ENCODE measurements at places on chromosomes 7 and 10.

DNA sequence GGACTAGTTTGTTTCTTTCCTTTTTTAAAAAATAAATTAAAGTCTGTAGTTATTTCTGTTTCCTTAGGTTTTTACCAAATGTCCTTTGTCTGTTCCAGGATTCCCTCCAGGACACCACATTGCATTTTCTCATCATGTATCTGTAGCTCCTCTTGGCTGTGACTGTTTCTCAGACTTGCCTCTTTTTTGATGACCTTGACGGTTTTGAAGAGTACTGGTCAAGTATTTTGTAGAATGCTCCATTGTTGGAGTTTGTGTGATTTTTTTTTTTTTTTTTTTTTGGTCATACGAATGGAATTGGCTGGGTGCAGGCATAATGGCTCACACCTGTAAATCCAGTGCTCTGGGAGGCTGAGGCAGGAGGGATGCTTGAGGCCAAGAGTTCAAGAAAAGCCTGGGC, 127.1 kb upstream of the BMPER start:
- DNase-seq, result no peak

DNA sequence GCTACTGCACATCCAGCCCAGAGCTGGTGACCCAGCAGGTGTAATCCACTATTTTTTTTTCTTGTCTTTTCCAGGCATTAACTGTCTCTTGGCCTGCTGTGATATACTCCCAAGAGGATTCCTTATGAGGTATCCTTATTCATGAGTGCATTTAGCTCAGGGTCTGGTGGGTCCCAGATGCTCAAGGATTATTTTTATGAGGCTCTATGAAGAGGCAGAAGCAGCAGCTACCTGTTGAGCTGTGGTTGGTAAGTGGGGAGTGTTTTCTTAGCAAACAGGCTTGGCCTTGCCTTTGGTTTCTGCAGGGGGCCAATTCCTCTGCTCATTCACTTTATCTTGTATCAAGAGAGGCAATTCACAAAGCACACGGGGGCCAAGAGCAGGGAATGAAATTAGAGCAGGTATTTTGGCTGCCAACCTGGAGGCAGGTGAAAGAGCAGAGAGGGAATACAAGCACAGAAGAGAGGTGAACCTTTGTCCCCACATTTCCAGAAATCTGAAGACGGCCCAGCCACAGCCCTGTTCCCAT, 221.6 kb downstream of the TMEM178B start:
- no peak for DNase-seq

GRCh38 chr10:5590816-5591215, 66.1 kb downstream of the CALML3 start:
- DNase-seq, result no peak

GRCh38 chr7:36486336-36486735, 96.7 kb downstream of the ANLN start:
- no peak for DNase-seq

DNA sequence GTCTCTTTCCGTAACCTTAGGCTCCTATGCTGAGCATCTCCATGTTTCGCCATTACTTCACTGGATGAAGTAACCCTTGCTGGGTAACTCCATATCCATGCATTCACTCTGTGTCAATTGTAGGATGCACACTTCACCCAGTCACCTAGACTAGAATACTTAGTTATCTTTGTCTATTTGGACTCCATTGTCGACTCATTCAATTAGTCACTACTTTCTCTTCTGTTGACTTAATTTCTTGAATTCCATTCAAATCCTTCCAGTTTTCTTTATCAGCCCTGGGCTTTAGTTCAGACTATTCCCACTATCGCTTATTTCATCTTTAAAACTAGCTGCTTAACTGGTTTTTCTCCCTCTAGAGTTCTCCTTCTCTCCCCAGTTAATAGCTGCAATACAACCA, 111.3 kb upstream of the TNS3 start:
- DNase-seq, result no peak

DNA sequence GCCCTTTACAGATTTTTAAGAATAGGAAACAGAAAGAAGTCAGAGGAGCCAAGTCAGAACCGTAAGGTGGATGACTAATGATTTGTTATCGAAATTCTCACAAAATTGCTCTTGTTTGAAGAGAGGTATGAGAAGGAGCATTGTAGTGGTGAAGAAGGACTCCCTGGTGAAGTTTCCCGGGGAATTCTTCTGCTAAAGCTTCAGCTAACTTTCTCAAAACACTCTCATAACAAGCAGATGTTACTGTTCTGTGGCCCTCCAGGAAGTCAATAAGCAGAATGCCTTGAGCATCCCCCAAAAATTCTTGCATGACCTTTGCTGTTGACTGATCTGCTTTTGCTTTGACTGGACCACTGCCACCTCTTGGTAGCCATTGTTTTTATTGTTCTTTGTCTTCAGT, 152.9 kb downstream of the HGF start:
- no peak for DNase-seq

GRCh38 chr10:17232276-17232960, 4.4 kb downstream of the VIM start:
- DNase-seq, result no peak

GRCh38 chr7:99033765-99034164, 110.1 kb downstream of the SMURF1 start:
- no peak for DNase-seq

- DNase-seq, result no peak
Observed at GRCh38 chr7:1397491-1398327, 61.6 kb downstream of the MICALL2 start.

- no peak for DNase-seq
Observed at GRCh38 chr7:16747102-16747501, 6.5 kb upstream of the TSPAN13 start.

- no peak for DNase-seq
Observed at GRCh38 chr7:93015779-93016481, 101.8 kb downstream of the SAMD9 start.

DNA sequence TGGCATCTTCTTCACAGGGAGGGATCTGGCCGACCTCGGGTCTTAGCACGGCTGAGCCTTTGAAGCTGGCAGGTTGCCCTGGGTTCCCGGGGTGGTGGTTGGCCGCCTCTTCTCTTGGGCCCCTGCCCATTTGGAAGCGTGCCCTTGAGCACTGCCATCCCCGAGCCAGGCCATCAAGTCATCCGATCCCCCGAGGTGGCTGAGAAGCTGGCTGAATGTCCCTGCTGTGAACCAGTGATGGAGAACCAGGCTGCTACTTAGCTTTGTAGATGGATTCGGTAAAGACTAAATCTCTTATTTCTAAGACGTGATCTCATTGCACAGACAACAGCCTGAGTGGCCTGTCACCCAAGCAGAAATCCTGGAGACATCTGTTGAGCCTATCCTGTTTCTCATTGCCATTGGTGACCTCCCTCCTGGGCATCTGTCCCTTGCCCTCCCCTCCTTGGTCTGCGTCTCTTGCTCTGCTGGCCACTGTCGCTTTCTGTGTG, 74.3 kb downstream of the GRK5 start:
- DNase-seq, result no peak

DNA sequence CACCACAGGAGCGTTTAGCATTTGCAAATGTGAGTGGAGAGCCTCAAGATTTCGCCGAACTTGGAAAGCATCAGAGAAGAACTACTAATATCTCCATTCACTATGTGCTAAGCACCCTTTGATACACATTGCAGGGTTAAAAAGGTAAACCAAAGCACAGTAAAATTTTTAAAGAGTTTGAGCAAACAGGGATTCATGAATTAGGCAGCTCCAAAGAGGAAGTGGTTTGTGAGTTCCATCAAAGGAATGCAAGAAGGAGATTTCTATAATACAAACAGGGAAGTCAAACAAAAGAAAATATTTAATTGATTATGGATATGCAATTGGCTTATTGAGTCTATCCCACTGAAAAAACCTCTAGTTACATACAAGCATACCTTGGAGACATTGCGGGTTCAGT, 81.1 kb upstream of the TMEM72 start:
- DNase-seq, result no peak

DNA sequence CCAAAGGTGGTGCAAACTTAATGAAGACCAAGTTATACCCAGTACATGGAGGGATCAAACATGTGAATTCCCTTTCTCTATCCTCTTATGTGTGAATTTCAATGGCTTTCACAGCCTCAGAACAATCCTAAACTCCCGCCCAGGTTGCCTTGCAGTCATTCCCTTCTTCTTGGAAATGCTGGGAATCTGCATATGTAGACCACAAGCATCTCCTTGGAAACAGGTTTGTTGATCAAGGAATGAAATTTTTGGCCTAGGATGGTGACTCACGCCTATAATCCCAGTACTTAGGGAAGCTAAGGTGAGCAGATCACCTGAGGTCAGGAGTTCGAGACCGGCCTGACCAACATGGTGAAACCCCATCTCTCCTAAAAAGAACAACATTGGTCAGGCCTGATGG, 77.8 kb upstream of the ABI1 start:
- DNase-seq, result no peak

DNA sequence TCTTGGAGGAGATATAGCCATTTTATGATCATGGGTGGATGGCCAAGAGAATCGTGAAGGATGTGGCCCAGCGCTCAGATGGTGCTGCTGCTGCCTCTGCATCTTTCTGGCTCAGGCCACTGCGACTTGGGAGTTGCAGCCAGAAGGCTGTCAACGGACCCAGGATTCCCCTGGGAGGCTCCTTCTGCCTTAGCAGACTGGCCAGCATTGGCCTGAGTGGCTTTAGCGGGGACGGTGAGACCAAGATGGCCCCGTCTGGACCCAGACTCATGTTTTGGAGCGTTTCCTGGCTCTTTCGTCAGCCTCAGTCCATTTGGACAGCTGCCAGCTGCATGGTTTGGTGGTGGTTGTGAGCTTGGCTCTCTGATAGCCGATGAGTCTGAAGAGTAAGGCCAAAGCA, 97.2 kb downstream of the GALNT17 start:
- DNase-seq, result no peak

DNA sequence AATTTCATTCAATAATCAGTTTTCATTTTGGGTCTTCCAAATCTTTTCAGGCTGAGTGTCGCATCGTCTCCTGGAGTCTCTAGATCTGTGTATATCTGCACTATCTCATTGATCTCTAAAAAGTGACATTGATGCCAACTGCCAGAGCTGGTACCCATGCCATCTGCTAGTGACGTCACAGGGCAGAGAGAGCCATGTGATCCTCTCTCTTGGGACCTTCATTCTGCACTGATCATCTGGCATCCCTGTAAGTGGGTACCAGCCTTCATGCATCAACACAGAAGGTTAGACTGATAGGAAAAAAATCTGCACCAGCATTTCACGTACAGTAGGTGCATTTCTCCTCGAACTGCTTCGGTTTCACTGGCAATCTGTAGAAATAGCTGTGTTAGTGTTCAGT, at the start of gene NEUROD6:
NEUROD6 (minus strand) TSS at position 124 of the 400 bp plus-strand sequence. CDS start 1,458 bp downstream, outside the sequence.
- DNase-seq, result no peak

GRCh38 chr10:87593702-87594101, 66.0 kb upstream of the PAPSS2 start:
- DNase-seq, result no peak

DNA sequence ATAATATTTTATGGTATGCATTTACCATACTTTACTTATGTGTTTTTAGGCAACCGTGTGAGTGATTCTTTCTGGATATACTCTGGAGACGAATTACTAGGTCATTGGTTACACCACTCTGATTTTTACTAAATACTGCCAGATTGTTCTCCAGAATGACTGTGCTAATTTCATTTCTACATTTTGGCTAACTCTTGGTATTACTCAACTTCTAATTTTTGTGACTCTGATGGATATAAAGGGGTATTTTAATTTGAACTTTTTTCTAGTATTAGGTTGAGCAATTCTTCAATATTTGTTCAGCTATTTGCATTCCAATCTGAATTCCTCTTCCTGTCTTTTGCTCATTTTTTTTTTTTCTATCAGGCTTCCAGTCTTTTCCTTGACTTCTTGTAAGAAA, 223.6 kb downstream of the MDFIC start:
- no peak for DNase-seq

GRCh38 chr10:84294766-84295447, 33.5 kb upstream of the CCSER2 start:
- no peak for DNase-seq

- DNase-seq, result no peak
Observed at GRCh38 chr7:88205179-88205578, 14.7 kb downstream of the SRI start.

DNA sequence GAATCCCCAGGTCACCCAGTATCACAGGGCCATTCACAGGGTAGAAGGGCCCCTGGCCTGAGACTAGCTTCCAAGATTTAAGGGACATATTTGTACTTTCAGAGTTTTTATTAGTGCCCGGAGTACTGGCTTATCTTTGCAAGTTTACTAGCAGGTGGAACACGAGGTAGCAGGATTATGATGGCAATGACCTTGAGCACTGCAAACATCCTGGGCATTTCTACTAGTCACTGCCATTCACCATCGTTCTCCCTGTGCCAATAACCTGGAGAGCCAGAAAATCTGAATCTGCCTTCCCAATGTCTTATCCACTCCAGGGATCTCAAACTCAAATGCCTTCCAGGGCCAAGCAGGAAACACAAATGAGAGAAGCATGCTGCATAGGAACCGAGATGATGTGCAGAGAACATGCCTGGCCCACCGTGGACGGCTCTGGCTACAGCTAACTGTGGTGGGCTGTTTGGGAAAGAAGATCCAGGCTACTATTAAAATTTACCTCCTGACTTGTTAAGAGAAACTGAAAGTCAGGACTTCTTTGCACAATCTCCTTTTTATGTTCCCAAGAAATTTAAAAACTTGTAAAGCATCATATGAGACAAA, 16.7 kb downstream of the FAM53B start:
- no peak for DNase-seq

DNA sequence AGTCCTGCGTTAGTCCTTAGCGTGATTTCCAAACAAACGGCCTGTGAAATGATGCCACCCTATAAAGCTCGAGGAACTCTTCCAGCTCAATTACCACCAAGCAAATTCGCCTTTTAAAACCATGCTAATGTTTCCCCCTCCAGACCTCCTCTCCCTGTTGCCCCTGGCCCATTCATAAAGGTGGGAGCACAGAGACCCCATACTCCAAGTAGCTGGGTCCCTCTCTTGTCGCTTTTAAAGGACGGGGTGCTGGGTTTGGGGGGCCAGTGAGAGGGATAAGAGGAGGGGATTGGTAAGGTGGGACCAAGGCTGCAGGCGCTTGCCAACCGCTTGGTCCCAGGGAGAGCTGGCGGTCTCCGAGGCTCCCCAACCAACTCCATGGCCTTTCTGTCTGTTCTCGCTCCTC, 1.2 kb downstream of the HMX2 start:
- DNase-seq, result no peak

DNA sequence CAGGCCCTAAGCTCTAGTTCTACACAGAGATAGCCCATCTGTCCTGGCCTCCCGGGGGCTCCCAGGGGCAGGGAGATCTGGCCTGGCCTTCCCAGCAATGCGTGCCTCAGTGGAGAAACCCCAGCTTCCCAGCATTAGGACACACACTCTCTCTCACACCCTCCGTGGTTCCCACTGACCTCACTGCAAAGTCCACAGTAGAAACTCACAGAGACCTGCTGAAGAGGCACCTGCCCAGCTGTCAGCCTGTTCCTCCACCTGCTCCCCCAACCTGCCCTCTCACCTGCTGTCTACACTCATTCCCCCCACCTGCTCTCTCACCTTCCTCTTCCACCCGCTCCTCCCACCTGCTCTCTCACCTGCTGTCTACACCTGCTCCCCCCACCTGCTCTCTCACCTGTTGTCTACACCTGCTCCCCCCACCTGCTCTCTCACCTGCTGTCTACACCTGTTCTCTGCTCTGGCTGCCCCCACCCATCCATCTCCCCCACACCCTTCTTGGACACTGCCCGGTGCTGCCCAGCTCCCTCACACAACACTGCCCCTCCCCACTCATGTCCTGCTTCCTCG, 21.1 kb upstream of the PFKP start:
- DNase-seq, result no peak

Data from T-helper 2 cell (primary cell).